Hippocampal formation (tissue), 2 donors: ENCODE measurements at places on chromosomes 5 and 9.

DNA sequence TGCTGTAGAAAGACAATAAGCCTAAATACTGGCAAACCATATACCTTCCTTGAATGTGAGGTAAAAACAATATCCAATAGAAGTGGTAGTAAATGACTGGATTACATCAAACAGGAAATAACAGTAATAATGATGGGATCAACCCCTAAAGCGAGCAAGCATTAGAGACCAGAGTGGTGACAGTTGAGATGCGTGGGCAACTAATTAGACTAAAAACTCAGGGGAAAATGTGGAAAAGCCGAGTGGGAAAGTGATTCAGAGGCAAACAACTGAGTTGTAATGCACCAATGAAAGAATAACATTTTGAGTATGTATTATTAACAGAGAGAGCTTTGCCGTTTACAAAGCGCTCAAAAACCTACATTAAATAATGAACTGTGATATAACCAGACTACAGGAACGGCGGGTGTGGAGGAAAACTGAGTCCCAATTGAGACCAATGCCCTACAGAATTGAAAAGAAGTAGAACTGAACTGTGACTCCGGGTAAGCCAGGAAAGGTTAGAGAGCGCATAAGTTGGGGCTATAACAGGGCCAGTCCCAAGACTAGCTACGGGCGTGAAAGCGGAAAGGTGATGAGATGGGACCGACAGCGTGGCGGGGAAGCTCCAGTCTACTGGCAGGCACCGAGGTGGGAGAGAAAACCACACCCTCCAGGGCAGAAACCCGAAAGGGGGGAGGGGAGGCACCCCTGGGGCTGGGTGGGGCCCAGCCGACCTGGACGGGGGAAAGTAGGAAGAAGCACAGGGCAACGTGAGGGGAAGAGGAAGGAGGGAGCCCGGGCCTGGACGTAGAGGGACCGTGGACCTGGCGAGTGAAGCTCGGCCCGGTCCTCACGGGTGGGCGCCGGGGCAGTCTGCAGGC is 592 bp downstream of the UBAP2 start:
- DNase-seq: no peak

- no peak for DNase-seq
Observed at GRCh38 chr9:124768334-124768733, 2.8 kb downstream of the NR6A1 start.

DNA sequence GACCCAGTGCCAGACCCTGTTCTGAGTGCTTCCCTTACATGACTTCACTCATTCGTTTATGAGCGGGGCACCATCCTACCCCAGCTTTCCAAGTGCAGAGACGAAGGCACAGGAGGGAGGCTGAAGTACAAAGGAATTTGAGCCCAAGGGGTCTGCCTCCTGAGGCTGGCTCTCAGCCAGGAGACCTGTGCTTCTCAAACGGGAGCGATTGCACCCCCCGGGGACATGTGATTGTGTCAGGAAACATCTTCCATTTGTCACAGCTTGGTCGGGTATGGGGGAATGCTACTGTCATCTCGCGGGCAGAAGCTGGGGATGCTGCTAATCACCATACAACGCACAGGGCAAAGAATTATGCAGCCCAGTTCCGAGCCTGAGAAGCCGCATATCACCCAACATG is 23.9 kb downstream of the ADCY2 start:
- DNase-seq: no peak

- DNase-seq: no peak
Observed at GRCh38 chr5:9108162-9108561, 437.7 kb downstream of the SEMA5A start.

DNA sequence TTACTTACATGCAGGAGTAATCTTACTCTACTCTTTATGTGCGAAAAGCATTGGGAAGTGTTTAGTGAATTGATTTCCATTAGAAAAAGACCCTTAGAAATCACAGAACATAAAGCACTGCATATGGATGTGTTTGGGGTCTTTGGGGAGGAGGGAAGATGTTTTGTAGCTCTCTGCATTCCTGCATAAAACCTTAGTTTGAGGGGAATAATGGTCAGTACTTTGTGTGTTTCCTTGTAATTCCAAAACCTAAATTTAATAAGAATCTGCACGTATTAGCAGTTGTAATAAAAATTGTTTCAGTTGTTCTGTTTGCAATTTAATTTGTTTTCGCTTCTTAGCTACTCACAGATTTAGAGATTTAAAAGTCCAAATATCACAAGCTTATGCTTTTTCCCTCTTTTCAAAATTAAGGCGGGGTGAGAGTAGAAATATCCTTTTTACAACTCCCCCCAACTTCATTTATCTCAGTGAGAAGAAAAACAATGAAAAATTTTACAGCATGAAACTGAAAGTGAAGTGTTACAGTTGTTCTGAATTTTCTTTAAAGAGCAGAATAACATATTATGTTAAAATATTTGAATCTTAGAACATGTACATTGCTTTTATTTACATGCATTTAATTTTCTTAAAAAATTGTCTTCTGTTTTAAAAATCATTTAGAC is 143.8 kb downstream of the SMARCA2 start:
- DNase-seq: no peak

DNA sequence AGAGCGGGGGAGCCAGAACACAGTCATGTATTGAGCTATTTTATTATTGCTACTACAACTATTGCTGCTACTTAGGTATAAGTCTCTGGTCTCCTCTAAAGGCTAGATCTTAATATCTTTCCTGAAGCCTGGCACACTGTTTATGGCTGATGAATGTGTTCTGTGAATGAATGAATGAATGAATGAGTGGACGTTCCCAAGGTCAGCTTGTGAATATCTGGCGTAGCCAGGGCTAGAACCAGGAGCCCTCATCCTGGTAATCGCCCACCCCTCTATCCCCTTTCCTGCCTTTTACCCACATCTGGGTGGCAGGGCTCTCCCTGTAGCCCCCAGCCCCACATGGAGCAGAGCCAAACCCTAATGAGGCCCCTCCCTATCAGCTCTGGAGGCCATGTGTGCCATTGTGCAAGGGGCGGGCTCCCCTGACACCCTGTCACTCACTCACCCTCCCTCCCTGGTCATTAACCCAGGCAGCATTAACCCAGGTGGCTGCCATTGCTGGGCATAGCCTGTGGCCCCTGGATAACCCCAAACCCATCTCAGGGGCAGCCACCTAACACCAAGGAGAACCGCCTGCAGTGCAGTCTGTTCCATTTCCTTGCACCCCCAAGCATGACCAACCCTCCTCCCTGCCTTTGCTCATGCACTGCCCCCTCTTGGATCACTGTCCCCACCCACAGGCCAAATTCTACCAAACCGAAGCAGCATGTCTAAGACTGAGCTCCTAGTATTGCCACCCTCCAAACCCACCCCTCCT is 2.0 kb upstream of the AKNA start:
- no peak for DNase-seq

- DNase-seq: peak; percentile 38
Observed at GRCh38 chr9:26955222-26955903, 849 bp upstream of the IFT74 start.

GRCh38 chr5:82666312-82666711 is 388.2 kb upstream of the RPS23 start:
- DNase-seq: no peak

- DNase-seq: no peak
Observed at GRCh38 chr5:9025942-9026341, 519.9 kb downstream of the SEMA5A start.

DNA sequence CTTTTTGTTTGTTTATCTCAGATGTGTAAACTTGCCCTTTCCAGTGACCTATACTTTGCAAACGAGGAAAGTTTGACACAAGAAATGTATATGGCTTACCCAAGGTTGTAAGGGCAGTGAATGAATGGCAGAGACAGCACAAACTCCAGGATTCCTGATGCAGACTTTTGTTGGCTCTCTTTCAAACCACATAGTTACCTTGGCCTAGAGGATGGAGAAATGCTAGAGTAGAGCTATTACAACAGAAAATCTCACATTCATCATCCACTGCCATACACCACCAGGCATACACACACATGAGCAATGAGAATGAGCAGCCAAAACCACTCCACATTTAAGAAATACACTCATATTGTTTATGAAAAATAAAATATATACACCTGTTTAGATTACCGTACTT is 387.0 kb downstream of the TLR4 start:
- no peak for DNase-seq

GRCh38 chr9:115192280-115192679 is 74.3 kb upstream of the TNC start:
- DNase-seq: no peak

GRCh38 chr5:60177596-60177995 is 284.1 kb upstream of the PDE4D start:
- no peak for DNase-seq

GRCh38 chr5:171907725-171908343 is 98.6 kb downstream of the FBXW11 start:
- peak; percentile 60 for DNase-seq

- no peak for DNase-seq
Observed at GRCh38 chr9:121288673-121289025, 20.7 kb downstream of the GSN start.

DNA sequence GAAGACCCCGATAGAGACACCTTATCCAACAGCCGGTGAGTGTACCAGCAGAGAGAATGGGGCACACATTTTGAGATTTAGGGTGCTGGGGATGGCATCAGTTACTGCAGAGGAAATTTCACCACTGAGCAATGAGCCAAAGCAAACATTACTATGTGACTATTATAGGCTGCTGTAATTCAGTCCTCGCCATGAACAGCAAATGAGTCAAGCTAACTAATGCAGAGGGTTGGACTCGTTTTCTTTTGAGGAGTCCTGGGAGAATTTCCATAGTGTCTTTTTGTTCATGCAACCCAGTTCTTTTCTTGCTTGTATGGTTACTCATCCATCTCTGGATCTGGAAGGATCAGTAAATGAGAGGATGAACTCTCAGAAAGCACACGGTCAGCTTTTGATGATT is 323.8 kb downstream of the PSAT1 start:
- DNase-seq: no peak

DNA sequence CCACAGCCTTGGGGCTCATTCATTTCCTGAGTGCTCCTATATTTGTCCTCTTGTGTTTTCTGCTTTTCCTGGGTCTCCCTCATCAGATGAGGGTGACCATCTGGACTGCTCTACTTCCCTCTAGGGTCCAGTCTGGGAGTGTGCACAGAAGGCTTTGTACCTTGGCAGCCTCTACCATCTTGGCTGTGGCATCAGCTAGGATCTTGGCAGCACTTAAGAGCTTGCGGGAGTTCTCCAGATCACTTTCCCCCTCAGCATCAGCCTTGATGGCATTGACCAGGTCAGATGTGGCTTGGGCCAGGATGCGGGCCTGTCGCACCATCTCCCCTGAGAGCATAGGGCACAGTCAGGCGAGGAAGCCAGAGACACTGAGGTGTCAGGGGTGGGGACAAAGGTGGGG is 15.8 kb downstream of the TLN1 start:
- peak; percentile 8 for DNase-seq

DNA sequence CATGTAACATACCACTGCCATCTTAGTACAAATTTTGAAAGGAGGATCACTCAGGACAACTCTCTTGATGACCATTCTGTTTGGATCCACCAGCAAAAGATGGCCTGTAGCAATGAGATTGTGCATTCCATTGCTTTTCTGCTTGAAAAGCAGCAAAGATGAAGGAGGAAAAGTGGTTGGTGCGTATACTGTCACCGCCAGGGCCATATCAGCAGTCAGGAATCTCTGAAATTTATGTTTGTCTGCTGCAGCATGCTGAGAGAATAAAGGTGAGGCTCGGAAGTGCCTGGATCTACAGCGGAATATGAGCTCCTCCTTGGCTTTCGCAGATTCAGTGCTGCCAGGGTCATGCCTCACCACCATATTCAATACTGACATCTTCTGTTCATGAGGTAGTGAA is 144.4 kb downstream of the GPBP1 start:
- no peak for DNase-seq

- no peak for DNase-seq
Observed at GRCh38 chr5:98301547-98301946, 471.9 kb upstream of the RGMB start.

GRCh38 chr5:2302169-2302568 is 419.4 kb upstream of the IRX4 start:
- no peak for DNase-seq

- no peak for DNase-seq
Observed at GRCh38 chr9:38431116-38431515, 6.9 kb upstream of the IGFBPL1 start.

DNA sequence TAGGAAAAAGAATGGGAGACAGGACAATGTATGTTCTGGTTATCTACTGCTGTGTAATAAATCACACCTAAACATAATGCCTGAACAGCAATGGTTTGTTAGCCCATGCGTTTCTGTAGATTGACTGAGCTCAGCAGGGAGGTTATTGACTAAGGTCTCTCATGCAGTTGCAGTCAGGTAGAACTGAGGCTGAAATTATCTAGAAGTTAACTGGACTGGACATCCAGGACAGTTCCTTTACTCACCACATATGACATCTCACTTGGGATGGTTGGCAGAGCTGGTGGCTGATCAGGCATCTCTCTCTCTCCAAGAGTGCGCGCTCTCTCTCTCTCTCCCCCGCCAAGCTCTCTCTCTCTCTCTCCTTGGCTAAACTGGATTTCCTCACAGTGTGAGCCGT is 8.9 kb upstream of the FOXB2 start:
- no peak for DNase-seq

DNA sequence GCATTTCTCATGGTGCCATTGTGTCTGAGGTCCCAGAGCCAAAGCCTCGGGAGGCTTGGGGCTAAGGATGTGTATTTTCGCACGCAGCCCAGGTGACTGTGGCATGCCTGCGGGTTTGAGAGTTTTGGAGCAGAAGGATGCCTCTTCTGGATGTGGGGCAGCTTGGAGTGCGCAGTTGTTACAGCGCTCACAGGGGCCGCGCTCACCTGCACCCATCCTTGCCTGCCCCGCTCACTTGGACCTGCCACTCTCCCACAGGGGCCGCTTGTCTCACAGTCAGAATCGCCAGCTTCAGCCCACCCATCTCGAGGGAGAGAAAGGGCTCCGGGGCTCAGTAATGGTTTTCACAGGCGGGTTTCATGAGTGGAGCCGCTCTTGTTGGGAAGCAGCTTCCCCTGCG is 132.9 kb downstream of the MVB12B start:
- no peak for DNase-seq

GRCh38 chr5:170150713-170151096 is 45.0 kb downstream of the FOXI1 start:
- no peak for DNase-seq
